Naive thymus-derived CD8-positive, alpha-beta T cell (primary cell): ENCODE measurements at places on chromosomes 7 and 10.

DNA sequence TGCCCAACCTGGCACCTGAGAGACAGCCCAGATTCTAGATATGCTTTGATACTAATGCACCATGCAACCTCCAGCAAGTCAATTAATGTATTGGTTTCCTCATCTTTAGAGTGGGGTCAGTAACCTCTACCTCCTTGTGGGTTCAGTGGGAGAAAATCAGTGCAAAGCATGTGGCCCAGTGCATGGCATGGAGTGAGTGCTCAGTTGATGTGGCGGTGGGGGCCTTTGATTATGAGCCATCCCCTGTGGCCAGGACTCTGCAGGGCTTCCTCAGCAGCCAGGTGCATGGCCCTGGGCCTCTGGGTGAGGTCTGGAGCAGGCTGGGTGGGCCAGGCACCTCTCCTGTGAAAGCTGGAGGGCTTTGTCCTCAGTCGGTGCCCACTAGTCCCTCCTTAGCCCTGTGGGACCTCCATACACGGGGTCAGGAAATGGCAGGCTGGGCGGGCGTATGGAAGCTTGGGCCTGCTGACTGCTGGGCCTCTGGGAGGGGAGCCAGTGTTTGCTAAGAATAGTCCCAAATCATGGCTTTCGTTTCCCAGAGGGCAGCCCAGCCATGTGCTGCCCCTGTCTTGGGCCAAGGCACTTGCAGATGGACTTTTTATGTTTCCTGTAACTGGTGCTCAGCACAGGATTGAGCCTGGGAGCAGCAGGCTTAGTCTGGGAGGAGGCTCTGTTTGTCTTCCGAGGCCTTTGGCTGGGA, 3.4 kb downstream of the PALD1 start:
- no peak for DNase-seq

- DNase-seq: no peak
Measured at GRCh38 chr7:114415064-114415989, 712 bp downstream of the FOXP2 start.

- DNase-seq: no peak
Measured at GRCh38 chr7:94510582-94511496, 1.2 kb downstream of the CASD1 start.

DNA sequence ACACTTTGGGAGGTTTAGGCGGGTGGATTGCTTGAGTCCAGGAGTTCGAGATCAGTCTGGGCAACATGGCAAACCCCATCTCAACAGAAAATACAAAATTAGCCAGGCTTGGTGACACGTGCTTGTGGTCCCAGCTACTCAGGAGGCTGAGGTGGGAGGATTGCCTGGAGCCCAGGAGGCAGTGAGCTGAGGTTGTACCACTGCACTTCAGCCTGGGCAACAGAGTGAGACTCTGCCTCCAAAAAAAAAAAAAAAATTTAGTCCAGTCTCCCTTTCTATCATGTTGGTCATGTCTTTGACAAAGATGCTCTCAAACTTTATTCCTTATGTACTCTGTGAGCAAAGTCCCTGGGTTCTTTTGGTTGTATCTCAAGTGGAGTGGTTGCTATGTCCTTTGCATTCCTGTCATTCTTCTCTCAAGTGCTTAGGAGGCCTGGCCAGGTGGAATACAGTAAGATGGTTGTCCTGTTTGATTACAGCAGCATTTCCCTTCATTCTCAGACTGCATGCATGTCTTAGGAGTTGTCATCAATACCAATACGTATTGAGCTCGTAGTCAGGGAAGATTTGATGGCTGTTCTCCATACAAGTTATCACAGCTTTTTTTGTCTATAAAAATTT, 85.7 kb downstream of the MMRN2 start:
- no peak for DNase-seq

DNA sequence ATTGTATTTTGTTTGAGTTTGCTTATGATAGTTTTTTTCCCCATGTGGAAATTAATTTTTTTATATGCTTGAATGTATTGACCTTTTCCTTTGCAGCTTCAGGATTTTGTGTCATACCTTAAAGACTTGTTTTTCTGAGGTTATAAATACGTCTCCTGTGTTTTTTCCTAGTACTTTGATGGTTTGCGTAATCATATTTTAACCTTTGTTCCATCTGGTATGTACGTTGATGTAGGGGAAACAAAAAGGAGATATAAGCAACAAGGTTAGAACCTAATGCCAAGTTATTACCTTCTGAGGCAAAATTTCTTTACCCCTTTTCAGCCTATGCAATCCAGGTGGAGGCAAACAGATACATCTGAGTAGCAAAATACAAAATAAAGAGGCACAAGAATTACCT, 17.9 kb downstream of the FGL2 start:
- no peak for DNase-seq

DNA sequence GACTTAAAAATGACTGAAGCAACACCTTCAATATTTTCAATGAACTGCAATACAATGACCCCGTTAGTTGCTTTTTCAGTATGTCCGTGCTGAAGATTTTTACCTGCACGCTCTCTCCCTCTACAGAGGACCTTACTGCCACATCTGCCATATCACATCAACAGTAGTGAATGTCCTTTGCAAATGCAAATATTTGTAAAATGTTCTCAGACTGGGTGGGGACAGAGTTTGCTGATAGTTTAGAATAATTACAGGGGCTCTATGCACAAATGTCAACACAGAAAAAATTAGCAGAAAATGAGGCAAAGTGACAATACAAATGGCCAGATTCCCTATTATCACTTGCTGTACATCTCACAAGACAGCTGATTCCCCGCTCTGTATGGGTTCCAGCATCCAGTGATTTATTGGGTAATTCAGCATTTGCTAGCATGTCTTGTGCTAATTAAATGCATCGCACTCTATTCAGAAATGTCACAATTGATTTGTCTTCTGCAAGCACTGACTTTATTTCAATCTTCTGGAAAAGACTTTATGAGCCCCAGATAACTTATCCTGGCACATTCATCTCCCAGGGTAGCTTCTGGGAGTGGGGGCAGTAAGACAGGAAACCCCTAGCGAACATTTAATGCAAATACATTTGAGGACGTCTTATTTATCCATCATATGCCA, 69.1 kb upstream of the PTER start:
- no peak for DNase-seq

GRCh38 chr7:26001662-26002244, 150.2 kb upstream of the NFE2L3 start:
- no peak for DNase-seq

DNA sequence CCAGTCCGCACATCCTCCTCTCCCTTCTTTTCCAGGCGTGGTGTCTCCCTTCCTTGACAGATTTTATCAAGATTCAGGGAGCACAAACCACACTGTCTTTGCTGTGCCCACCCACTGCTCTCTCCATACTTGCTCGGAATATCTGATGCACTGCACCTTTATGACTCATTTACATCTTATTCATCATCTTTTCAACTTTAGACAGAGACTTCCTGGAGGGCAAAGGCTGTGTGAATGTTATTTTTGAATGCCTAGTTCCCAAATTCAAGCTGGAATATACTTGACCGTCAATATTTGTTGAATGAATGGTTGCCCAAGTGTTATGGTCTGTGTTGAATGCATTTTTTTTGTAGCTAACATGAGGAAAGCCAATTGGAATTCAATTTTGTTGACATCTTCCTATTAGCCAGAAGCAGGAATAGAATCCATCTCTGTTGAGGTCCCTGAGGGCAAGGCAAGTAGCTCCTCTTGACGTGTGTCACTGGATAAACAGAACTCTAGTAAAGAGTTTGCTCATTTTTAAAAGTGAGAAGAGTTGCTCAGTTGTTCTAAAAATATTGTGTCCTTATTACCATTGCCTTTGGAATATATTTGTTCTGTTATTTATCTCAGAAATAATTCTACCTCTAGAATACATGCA, 95.0 kb downstream of the KLF6 start:
- no peak for DNase-seq

- DNase-seq: no peak
Measured at GRCh38 chr10:129063877-129064276, 403.2 kb upstream of the MGMT start.

GRCh38 chr10:62543571-62544355, 169.6 kb downstream of the ZNF365 start:
- no peak for DNase-seq

DNA sequence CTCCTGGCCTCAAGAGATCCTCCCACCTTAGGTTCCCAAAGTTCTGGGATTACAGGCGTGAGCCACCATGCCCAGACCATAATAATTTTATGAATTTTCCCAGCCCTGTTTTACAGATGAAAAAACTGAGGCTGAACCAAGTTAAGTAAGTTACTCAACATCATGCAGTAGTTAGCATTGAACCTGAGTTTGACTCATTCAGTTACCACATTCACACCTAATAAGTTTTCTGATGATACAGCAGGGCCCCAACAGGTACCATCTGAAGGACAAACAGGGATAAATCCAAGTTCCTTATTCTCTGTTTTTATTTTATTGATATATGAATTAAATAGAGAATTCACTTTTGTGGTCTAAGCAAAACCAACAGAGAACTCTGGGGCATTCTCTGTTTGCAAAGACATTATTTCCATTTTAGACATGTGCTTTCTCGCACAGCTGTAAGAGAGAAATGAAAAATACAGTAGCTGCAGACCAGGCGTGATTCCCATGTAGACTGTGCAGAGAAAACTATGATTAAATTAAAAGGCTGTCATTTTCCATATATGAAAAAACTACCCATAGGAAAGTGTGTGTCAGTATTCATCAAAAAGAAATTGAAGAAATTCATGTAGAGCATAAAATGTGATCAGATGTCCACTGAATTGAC, 26.6 kb downstream of the APBB1IP start:
- no peak for DNase-seq

GRCh38 chr10:809671-810350, 120.3 kb upstream of the DIP2C start:
- DNase-seq: no peak

GRCh38 chr7:138396251-138397070, 63.6 kb upstream of the TRIM24 start:
- DNase-seq: no peak

GRCh38 chr7:107428642-107429041, 41.2 kb upstream of the GPR22 start:
- no peak for DNase-seq

- DNase-seq: no peak
Measured at GRCh38 chr10:59299933-59300332, 62.4 kb downstream of the FAM13C start.

DNA sequence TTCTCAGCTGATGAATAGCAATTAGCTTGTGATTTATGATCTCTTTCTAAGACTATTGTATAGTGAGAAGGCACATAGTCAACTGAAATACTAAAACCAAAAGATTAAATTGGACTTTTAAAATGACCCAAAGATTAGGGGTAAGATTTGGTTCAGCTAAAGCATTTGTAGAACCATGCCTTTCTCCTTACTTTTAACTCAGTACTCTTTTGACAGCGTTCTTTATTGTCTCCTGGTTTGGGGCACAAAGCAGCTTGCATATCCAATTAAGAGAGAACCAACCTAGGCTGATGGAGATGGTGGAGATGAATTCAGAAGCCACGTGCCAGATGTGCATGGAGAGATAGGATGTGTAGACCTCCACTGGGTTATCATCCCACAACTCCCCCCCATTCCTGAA, 45.8 kb downstream of the FHIP2A start:
- no peak for DNase-seq

- no peak for DNase-seq
Measured at GRCh38 chr10:60898321-60898720, 45.7 kb downstream of the RHOBTB1 start.

DNA sequence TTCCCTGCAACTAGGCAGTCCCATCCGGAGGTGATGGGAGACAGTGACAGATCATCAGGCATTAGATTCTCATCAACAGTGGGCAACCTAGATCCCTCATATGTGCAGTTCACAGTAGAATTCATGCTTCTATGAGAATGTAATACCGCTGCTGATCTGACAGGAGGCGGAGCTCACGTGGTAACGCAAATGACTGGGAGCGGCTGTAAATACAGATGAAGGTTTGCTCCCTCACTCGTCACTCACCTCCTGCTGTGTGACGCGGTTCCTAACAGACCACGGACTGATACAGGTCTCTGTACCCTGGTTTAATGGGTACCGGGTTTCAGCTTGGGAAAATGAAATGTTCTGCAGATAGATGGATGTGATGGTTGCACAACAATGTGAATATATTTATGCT, 47.8 kb upstream of the PIK3AP1 start:
- no peak for DNase-seq

DNA sequence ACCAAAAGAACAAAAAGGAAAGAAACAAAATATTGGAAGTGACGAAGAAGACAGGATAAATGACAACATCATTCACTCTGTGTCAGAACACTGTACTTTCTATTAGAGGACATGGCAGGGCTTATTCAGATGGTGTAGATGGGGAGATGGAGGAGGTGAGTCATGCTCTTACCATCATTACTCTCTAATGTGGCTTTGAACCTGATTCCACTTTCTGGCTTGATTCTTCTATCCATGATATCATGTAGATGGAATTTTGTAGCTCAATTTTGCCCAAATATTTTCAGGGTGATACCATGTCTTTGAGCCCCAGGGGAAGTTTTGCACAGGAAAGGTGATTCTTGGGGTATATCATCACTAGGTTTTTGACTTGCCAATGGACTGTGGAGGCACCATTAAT, 91.7 kb downstream of the CFAP58 start:
- no peak for DNase-seq

- no peak for DNase-seq
Measured at GRCh38 chr7:37987732-37988131, 67.3 kb downstream of the EPDR1 start.

GRCh38 chr10:105071980-105072379, 430.9 kb downstream of the SORCS3 start:
- DNase-seq: no peak

DNA sequence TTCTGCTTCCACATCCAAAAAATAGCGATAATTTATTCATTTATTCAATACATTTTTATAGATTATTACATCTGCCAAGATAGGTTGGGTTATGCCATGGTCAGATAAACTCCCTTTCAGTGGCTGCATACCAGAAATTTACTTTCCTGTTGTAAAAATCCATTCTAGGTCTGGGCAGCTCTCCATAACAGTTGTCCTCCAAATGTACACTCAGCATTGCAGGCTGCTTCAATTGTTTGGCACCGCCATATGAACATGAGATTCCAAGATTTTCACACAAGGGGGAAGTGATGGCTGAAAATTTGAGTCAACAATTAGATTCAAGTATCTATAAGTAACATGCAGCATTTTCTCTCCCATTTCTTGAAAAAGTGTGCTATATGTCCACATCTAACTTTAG, 568.7 kb downstream of the ETV1 start:
- DNase-seq: no peak

- no peak for DNase-seq
Measured at GRCh38 chr7:7108931-7109330, 73.4 kb upstream of the C1GALT1 start.

GRCh38 chr7:956031-956430, 1.6 kb upstream of the ADAP1 start:
- no peak for DNase-seq

- no peak for DNase-seq
Measured at GRCh38 chr7:22346383-22347107, 10.4 kb downstream of the RAPGEF5 start.
